Neural progenitor cell (in vitro differentiated cells): ENCODE measurements at places on chromosomes 4 and X. TPM values are rescaled to one million over a fixed set of nuclear protein-coding genes. Genes with fewer than 3 reads are reported as not detected.

AFP gene
- total RNA-seq: 0.62 TPM in 1 of 2 replicates, not detected in the other

DNA sequence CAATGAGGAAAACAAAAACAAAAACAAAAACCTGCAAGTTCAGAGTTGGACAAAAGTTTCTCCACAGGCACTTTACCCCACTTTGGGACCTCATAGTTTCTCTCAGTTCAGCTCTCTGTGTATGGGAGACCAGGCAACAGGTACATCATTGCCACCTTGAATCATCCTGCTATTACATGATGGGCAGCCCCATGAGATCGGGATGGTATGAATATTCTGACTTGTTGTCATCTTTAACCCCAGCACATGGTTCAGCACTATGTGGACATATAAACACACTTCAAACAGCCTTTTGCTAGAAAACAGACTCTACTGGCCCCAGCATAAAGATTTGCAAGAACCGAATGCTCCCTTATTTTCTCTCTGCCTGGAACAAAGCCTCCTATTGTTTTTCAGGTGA, 176.9 kb upstream of the SCML1 start:
- peaks cover 7% of the 10 kb centered on the region for H3K4me1 ChIP-seq
- H3K4me3 ChIP-seq: no peak overlapping the region
- H3K27me3 ChIP-seq: no peaks in the 10 kb centered on the region

DNA sequence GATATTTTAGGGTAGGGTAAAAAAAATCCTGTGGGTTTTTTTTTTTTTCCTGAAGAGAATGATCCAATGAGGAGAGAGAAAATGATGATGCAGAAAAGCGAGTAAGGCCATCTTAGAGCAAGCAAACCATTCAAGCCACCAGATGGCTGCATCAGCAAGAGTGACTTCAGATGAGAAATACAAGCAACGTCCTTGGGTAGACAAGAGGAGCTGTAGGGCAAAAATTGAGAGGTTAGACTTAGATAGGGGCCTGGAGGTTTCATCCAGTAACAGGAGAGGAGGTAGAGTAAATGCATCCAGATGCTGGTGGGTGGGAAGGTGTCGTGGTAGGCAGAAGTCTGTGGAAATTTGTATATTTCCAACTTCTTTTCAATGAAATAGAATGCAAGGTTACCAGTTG, 14.6 kb downstream of the FTHL17 start:
- H3K27ac ChIP-seq: no peak overlapping the region
- H3K36me3 ChIP-seq: no peaks in the 10 kb centered on the region
- no peak overlapping the region for H3K4me3 ChIP-seq
- no peak for DNase-seq

GRCh38 chr4:8244001-8244757, 25.4 kb upstream of the HTRA3 start:
- H3K4me3 ChIP-seq: no peak overlapping the region
- no peaks in the 10 kb centered on the region for H3K36me3 ChIP-seq
- no peak overlapping the region for H3K27ac ChIP-seq
- H3K4me1 ChIP-seq: no peaks in the 10 kb centered on the region

- H3K36me3 ChIP-seq: no peaks in the 10 kb centered on the region
- H3K27ac ChIP-seq: no peak overlapping the region
Observed at GRCh38 chrX:132842460-132843238, 115.8 kb downstream of the HS6ST2 start.

DNA sequence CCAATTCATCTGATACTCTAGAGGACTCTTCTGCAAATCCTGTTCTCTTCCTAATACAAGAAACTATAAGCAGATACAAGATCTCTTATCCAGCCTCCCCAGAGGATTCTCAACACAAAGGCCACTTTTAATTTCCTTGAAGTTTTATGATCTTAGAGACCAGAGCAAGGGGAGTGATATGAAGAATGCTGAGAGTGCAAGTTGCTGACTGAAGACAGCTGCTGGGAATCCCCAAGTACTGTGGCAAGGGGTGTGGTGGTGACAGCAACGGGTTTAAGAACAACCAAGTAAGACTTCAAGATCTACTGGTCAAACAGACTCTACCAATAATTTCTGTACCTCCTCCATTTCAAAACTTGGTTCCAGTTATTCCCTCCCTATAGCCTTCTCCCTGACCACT, 7.0 kb downstream of the AMMECR1 start:
- peaks cover 3% of the 10 kb centered on the region for H3K4me1 ChIP-seq
- H3K27ac ChIP-seq: no peak overlapping the region
- no peak for DNase-seq
- no peaks in the 10 kb centered on the region for H3K36me3 ChIP-seq
- no peak overlapping the region for H3K4me3 ChIP-seq
- no peaks in the 10 kb centered on the region for H3K27me3 ChIP-seq
